ENCODE measurements at places on chromosomes 11 and 22.

DNA sequence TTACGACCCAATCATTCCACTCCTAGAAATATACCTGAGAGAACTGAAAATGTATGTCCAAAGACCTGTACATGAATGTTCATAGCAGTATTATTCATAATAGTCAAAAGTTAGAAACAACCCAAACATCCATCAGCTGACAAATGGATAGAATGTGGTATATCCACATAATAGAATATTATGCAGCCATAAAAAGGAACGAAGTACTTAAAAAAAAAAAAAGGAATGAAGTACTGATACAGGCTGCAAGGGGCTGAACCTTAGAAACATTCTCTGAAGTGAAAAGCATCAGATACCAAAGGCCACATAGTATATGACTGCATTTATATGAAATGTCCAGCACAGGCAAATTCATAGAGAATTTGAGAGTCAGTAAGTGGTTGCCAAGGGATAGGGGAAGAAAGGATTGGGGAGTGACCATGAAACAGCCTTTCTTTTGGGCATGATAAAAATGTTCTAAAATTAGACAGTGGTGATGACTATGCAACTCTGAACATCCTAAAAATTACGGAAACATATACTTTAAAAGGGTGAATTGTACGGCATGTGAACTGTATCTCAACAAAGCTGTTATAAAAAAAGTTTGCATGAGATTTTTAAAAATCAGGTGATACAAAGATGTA lies 1.8 kb downstream of the TPST2 start:
- DNase-seq = no peak

- no peak for DNase-seq
Measured at GRCh38 chr11:106288057-106288456, 210.6 kb downstream of the AASDHPPT start.

DNA sequence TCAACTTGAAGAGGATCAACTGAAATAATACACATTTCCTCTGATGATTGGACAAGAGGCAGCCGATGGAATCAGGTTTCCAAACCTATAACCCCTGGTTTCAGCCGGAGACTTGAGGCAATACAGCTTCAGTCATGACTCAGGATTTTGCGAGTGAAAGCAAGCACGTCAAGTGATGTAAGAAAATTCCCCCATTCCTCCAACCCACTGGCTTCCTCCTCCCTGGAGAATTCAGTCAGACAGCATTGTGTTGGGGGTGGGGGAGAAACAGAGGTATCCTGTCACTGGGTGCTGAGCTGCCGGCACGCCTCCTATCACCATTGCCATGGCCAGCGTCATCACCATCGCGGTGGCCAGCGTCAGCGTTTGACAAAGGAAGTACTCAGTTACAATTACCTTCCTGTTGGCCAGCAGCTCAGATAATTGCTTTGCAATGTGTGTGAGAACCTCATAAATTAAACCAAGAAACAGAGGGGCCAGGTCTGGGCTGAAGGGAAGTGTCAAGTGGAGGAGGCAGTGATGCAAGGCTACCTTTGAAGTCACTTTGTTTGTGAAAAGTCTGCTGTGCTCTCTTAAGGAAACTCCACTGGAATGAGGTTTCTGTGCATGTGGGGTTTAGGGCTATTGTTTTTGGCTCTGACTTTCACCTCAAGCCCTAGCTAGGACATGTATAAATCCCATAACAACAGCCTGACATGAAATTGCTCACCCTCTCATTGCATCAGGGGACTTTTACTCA lies 50.2 kb downstream of the LIF start:
- DNase-seq = no peak

GRCh38 chr11:78078218-78079167 lies 1.2 kb downstream of the NDUFC2 start:
- DNase-seq = no peak

DNA sequence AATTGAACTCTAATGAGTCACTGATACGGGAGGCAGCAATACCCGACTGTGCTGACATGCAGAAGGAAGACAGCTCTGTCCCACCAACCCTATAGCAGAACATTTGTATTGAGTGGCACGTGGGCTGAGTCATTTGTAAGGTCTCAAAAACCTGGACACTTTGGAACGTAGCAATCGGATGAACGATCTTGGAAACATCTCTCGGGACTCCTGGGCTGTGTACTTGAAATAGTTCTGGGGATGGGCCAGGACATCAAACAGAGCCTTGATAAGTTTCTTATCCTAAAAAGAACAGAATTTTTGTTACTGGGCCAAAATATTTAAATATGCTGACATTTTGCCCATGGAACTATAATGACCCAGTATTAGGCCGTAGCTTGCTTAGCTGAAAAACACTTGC lies 17.1 kb upstream of the NRIP3 start:
- no peak for DNase-seq
